GM20000 (cell line): ENCODE measurements at places on chromosomes 16 and 17.

GRCh38 chr16:200388-200787 lies 20.1 kb downstream of the HBQ1 start:
- no peak for DNase-seq

- DNase-seq = no peak
Observed at GRCh38 chr17:60049936-60050335, 28.8 kb downstream of the HEATR6 start.

- DNase-seq = no peak
Observed at GRCh38 chr16:72829846-72830775, 217.8 kb downstream of the ZFHX3 start.

DNA sequence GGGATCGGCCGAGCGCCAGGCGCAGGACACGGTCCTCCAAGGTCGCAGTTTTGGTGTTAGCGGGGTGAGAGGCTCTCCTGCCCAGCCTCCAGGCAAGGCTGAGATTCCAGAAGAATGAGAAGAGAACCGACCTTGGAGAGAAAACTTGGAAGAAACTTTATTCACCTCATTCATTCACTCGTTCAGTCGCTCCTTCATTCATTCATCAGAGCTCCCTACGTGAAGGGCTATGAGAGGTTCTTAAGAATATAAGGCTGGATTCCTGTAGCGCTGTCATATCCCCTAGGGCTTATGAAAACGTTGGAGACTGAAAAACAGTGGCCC lies 991 bp upstream of the MYH10 start:
- DNase-seq = no peak

GRCh38 chr16:87569601-87570571 lies 32.4 kb upstream of the JPH3 start:
- no peak for DNase-seq
